NCI-H2171 (cell line): ENCODE measurements at places on chromosomes 2 and 18.
A peak's percentile ranks its signal among the peaks of the same experiment; 100 is the strongest.

DNA sequence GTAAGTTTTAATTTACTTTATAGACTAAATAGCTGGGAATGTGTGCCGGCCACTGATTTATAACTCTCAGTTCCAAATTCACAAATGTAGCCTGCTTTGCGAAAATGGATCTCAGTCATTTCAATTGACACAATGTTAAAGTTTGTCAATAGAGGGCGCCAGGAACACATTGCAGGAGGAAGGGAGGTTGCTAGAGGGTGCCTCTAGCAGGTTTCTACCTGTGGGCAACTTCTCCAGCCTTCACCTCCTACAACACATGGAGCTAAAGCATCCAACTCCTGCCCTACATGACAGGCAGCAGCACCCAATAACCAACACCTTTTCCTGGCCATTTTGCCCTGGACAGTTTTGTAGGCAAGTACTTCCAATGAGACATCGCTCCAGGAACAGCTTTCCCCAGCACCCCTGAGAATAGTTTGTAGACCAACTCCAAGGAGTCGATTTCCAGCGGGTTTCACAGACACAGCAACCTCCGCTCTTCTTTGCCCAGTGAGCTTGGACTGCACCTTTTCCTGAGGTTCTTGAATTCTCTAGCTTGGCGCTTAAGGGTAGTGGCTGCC, 784.8 kb upstream of the CDH2 start:
- DNase-seq, result no peak

- no peak for DNase-seq
Observed at GRCh38 chr2:178394859-178395258, 56.1 kb downstream of the PRKRA start.

- no peak for DNase-seq
Observed at GRCh38 chr2:111640480-111640879, 243.5 kb downstream of the ANAPC1 start.

- no peak for DNase-seq
Observed at GRCh38 chr2:31859959-31860358, 150.8 kb downstream of the MEMO1 start.

- DNase-seq, result peak; percentile 68
Observed at GRCh38 chr18:44537526-44537925, 143.2 kb upstream of the SETBP1 start.

DNA sequence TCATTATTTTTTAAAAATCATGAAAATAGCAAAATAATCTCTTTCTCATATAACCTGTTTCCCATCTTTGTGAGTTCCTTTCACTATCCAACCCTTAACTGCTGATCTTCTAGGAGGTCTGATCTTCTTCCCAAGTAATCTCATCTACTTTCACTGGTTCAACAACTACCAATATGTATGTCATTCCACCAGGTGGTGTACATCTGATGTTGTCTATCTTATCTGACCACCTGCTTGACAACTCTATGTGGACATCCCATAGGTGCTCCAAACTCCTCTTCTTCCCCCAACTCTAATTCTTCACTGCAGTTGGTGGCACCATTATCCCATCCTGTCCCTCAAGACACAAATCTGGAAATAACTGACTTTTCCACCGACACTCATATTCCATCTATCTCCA, 62.5 kb downstream of the FAM228A start:
- DNase-seq, result no peak

- no peak for DNase-seq
Observed at GRCh38 chr2:232321156-232321816, 57.3 kb upstream of the ALPP start.

GRCh38 chr18:37521510-37522465, 43.8 kb downstream of the CELF4 start:
- DNase-seq, result no peak

- no peak for DNase-seq
Observed at GRCh38 chr2:177058747-177059146, 153.8 kb upstream of the HNRNPA3 start.

DNA sequence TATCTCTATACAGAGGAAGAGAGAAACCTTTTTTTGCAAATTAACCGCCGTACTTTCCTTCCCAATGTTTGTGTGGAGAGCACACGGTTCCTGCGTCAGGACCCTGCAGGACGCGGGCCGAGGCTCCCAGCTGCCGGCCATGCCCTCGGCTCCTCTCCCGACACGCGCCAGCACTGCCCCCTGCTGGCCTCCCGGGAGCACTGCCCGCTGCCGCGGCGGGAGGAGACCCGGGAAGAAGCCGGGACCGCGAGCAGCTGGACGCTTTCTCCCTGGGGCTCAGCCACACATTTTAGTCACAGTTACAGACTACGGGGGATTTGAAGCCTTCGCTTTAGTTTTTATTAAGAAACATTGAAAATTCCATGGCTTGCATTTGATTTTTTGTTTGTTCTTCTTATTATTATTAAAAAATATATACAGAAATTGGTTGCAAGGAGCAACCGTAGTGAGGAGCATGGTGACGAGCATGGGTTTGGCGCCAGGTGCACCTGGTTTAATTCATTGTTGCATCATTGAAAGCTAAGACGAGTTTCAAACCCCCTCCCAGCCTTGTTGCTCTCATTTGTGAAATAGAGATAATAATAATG, 401.2 kb downstream of the GALR1 start:
- peak; percentile 32 for DNase-seq

GRCh38 chr2:178241844-178242551, 47.7 kb downstream of the OSBPL6 start:
- peak; percentile 78 for DNase-seq

DNA sequence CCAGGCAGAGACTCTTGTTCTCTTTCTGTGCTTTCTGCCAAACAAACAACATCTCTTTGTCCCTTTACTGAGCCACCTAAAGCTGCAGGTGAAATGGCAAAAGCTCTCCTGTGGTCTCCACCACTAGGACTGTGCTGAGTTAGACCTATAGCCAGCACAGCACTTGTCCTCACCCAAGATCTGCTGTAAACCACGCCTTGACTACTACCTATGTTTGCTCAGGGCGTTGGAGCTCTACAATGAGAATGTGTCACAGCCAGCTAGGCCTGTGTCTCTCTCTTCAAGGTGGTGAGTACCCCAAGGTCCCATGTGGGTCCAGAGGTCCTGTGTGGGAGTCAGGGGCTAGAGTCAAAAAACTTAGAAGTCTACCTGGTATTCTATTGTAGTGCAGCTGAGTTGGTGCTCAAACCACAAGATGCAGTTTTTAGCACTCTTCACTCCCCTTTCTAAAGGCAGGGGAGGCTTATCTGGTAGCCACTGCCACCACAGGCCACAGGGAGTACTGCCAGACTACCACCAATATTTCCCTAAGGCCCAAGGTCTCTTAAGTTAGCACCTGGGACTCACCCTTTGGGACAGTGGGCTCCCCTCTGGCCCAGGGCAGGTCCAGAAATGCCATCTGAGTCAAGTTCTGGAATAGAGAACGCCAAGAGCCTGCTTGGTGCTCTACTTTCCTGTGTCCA, 96.8 kb upstream of the RPRM start:
- no peak for DNase-seq

DNA sequence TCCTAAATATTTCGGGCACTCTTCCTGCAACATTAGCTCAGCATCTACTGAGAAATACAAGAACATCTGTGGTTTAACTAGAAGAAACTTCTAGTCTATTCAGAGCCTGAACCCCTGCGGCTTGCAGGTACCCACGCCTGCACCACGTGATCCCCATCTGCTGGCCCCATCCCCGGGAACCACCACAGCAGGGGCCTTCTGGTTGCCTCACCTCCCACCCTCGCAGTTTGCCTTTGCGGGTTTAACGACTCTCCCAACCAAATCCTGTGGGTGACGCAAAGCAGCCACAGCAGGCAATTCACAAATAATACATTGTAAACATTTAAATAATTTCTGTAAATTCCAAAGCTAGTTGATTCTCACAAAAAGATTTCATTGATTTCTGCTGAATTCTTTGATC, 90.2 kb upstream of the TMEM18 start:
- peak; percentile 59 for DNase-seq

DNA sequence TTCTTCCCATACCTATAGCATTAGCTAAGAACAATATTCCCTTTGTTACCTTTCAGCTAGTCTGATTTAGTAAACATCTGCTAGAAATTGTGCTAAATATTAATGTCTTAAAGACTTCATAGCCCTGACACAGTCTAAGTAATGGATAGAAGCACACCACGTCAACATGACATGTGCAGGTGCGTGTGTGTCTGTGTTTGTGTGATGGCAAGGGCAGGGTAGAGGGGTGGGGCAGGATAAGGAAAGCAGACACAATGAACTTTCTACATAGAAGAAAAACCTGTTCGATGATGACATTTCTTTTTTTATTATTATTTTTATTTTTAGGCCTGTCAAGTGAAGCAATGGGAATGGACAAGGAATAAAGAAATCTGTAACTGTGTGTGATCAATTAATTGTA, 223.3 kb downstream of the NOL4 start:
- no peak for DNase-seq
